ENCODE measurements at places on chromosomes 6 and 20.

GRCh38 chr20:8002056-8002455 is 17.5 kb downstream of the TMX4 start:
- no peak for DNase-seq

GRCh38 chr6:43728586-43728985 is 41.0 kb upstream of the MRPS18A start:
- no peak for DNase-seq

- DNase-seq, result no peak
Measured at GRCh38 chr6:41548098-41548840, 2.1 kb downstream of the FOXP4 start.

DNA sequence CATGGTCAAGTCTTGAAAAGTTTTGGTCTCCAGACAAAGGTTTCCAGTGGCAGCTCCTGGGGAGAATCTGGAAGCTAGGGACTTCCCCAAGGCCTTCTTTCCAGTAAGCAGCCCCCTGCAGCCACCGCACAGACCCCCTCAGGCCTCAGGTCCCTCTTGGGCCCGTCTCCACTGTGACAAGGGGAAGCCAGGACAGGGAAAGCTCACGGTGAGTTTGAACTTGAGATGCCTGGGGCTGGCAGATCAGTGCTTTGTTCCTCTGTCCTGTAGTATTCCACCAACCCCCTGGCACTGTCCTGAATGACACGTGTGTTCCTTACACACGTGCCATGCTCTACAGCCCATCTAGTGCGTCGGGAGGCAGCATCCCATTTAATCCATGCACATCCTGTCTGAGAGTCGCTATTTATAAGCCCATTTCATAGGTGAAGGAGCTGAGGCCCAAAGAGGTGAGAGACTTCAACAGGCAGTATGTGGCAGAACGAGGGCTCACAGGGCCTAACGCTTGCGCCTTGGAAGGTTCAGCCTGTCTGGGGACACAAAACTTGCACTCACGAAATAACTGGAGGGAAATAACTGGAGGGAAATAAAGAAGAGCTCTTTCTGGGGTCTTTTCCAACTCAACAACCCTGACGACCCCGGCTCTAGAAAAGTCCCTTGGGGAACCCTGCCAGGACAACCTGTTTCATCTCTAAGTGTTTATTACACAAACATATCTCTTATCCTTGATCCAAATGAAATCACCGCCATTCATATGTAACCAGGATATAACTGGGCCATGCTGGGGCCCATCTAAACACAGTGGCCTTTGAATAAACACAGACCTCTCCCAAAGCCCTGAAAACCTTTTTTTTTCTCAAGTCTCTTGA is 123.0 kb downstream of the BANF2 start:
- DNase-seq, result no peak

DNA sequence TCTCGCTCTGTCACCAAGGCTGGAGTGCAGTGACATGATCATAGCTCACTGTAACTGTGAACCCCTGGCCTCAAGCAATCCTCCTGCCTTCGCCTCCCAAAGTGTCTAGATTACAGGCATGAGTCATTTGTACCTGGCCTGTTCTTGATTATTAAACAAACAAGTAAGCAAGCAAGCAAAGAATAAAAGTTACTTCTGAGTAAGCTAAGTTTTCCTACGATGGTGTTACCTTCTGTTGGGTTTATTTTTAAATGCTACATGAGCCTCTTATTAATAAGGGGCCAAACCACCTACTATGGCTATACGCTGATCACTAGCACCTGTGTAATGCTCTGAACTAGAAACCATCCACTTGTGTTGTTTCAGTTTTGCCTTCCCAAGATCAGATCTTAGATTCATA is 50.8 kb downstream of the IL22RA2 start:
- DNase-seq, result no peak

DNA sequence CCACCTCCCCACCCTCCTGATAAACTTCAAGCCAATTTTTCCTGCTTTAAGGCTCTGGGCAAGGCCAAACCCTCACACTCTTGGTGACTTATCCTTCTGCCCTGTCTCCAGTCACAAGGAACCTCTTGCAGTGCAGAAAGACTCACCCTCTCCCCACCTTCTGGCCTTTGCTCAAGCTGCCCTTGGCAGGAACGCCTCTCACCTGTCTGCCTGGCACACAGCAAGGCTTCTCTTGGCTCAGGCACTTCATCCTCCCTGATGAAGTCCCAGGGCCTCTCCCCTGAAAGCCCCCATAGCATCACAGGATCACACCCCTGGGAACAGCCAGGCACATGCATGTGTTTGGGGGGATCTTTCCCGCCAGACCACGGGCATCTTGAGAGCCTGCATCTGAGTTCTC is 68.8 kb upstream of the NNAT start:
- DNase-seq, result no peak

DNA sequence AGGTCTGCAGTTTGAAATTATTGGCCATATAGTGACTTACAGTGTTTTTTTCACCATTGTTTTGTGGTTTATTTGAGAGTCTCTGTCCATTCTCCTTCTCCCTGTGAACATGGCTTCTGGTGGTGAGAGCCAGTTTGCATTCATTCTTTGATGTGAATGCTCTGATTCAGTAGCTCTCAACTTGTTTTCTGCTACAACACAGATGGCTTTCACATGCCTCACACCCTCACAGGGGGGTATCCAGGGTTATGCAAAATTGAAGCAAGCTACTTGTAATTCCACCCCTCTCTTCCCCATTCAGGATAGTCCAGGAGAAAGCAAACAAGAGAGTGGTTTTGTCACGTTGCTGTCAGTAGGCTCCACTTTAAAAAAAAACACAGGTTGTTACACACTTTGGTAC is 55.6 kb downstream of the SLX4IP start:
- no peak for DNase-seq

DNA sequence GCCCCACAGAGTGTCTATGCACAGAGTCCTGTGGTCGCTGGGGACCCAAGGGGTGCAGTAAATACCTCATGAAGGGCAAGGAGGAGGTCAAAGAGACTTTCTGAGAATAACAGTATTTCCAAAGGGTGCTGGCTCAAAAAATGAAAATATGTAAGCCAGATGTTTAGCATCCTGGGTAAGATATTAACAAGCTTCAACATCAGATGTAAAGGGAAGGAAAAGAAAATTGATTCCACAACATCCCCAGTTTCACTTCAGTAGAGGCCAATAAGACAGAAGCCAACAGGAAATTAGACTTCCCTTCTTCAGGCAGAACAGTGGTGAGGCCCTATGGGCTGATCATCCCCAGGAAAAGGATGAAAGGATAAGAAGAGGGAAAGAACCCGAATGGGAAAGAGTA is 434.7 kb downstream of the PRKN start:
- DNase-seq, result no peak

GRCh38 chr6:113960795-113961194 is 10.2 kb downstream of the HDAC2 start:
- DNase-seq, result no peak

DNA sequence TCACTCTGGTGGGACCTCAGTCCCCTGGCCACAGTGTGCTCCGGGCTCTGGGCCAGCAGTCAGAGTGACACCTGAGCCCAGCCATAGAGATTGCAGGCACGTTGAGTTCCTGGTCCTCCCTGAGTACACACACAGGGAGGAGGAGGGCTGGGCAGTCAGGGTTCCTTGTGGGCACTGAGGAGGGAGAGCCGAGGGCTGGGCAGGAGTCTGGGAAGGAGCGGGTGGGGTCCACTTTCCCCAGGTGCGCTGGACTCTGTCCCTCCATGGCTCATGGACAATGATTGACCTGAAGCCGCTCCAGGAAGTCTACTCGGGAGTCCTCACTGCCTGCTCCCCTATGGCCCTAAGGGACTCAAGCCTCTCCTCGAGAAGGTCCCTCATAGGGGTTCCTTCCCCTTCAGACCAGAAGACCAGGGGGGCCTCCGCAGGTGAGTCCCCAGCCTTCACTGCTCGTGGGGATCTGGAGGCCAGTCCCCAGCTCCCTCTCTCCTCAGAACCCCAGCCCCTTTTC is 1.1 kb downstream of the SLC44A4 start:
- DNase-seq, result no peak

DNA sequence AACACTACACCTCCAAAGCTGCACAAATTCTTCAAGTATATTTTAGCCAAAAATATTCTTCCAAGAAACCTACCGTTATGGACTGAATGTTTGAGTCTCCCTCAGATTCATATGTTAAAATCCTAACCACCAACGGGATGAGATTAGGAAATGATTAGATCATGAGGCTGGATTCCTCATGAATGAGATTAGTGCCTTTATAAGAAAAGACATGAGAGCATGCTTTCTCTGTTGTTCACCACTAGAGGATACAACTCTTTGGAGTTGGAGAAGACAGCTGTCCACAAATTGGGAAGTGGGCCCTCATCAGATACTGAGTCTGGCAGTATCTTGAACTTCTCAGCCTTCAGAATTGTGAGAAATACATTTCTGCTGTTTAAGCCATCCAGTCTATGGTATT is 7.1 kb upstream of the SLC17A4 start:
- DNase-seq, result no peak

GRCh38 chr20:51826372-51826771 is 24.1 kb upstream of the SALL4 start:
- DNase-seq, result no peak

DNA sequence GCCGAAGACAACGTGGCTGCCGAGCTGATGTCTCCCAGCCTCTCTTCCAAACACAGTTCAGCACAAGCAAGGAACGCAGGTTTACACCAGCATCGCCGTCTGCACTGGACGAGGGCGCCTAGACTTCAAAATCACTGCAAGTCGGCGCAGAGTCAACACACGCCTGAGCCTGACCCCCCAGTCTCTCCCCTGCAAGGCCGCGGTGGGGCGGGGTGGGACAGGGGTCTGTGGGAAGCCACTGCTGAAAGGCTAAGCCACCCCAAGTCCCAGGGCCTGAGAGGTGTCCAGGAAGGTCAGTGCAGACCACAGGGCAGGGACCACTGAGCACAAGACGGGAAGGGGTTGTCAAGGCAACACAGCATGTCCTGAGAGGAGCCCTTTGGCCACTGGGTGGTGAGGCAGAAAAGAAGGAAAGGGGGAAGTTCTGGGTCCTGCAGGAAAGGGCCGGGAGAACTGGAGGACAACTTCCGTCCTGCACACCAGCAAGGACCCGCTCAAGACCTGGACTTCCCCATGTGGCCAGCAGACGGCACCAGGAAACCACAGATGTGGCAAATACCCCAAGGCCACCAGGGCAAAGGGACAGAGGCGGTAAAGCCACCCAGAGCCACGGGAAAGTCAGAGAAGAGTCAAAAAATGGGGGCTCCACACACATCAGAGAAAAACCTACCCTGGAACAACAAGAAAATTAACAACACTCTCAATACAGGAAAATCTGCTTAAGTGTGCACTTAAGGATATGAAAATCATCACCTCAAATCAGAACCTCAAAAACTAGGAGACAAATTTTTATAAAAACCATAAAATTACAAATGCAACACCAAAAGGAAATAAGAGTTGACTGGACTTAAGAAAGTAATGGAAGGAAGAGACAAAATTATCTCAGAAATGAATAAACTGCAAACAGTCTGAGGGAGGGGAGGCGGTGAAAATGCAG is 84.8 kb downstream of the TAF4 start:
- DNase-seq, result no peak

DNA sequence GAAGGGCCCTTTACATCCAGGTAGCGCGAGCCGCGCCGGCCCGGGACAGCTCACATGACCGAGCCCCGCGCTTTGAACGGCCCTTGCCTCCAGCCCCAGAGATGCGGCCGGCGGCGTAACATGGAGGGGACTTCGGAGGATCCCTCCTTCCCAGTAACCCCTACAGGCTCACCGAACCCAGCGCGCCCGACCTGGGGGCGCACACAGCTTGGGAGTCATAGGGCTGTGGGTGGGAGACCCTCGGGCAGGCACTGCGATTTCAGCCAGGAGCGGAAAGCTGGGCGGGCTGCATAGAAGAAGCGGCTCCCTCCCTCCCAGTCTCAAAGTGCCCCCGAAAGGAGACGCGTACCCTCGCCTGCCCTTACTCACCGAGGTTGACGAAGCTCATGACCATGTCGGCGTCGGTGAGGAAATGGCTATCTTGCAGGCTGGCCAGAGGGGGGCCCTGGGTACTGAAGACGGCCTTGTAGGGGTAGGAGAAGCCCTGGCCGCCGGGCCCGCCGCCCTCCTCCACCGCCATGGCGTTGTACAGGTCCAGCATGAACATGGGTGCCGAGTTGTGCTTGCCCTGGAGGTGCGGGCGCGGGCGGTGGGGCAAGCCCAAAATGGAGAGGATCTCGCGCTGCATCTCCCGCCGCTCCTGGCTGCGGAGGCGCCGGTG is 975 bp downstream of the BMP7 start:
- DNase-seq, result no peak

Measured in M059J (cell line).